Urinary bladder (tissue), 4 donors: ENCODE measurements at places on chromosomes 16 and 17. TPM values are rescaled to one million over a fixed set of nuclear protein-coding genes. Genes with fewer than 3 reads are reported as not detected.

PLEKHG4 gene
- 5.8 TPM for polyA plus RNA-seq

HSD11B2 gene
- 1.9 TPM for polyA plus RNA-seq

ITGB3 gene
- polyA plus RNA-seq = 19.2 TPM

PIMREG gene
- polyA plus RNA-seq = 0.41 TPM

QPRT gene
- 13.8 TPM for polyA plus RNA-seq

FAM20A gene
- 5.4 TPM for polyA plus RNA-seq

NDUFAB1 gene
- polyA plus RNA-seq = 171 TPM

SMIM36 gene
- polyA plus RNA-seq = not detected
